ENCODE measurements at places on chromosomes 6 and 20.

GRCh38 chr6:111740506-111740905 lies 132.7 kb downstream of the FYN start:
- peaks cover 42% of the 10 kb centered on the region for H3K4me1 ChIP-seq
- H3K27ac ChIP-seq = no peak overlapping the region
- H3K36me3 ChIP-seq = peaks cover 3% of the 10 kb centered on the region

DNA sequence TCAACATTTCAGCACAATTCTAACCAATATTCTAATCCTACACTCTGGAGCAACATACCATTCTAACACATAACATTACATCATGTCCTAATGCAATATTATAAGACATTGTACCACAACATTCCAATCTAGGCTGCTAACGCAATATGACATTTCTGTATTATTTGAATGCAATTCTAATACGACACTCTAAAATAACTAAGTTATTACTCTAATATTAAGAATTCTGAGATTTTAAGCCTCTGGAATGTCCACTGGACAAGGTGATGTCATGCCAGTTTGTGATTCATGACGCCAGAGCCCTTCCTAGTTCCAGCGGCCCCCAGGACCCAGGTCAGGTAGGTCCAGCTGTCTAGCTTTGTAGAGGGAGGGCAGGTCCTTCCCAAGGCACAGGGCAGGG lies 69.7 kb upstream of the SIRPA start:
- no peak overlapping the region for H3K4me3 ChIP-seq
- no peak overlapping the region for H3K27ac ChIP-seq
- no peak for DNase-seq
- no peaks in the 10 kb centered on the region for H3K27me3 ChIP-seq

DNA sequence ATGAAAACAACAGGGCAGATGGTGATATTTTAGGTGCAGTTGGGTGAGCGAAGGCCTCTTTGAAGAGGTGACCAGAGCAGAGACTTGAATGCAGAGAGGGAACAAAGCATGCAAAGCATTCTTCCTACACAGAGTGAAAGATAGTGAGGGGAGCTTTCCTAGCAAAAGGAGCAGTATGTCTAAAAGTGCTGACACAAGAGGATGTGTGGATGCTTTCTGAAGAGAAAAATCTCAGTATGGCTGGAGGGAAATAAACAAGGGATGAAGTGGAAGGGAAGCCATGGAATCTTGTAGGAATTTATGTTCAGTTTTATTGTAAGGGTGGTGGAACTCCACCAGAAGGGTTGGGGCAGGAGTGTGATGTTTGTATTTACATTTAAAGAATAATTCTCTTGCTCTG lies 128.6 kb downstream of the F13A1 start:
- H3K36me3 ChIP-seq = no peaks in the 10 kb centered on the region
- no peak overlapping the region for H3K4me3 ChIP-seq
- H3K27me3 ChIP-seq = peaks cover 20% of the 10 kb centered on the region
- H3K4me1 ChIP-seq = no peaks in the 10 kb centered on the region
- no peak for DNase-seq

GRCh38 chr6:169320013-169320412 lies 66.4 kb upstream of the THBS2 start:
- no peak overlapping the region for H3K27ac ChIP-seq
- no peaks in the 10 kb centered on the region for H3K4me1 ChIP-seq
- H3K4me3 ChIP-seq = no peak overlapping the region
- H3K27me3 ChIP-seq = no peaks in the 10 kb centered on the region
- DNase-seq = no peak

GRCh38 chr6:72683797-72684196 lies 61.9 kb downstream of the KCNQ5 start:
- H3K4me3 ChIP-seq = no peak overlapping the region
- peaks cover 10% of the 10 kb centered on the region for H3K36me3 ChIP-seq
- DNase-seq = no peak
- no peak overlapping the region for H3K27ac ChIP-seq
- H3K27me3 ChIP-seq = no peaks in the 10 kb centered on the region
